ENCODE measurements at places on chromosomes 1 and 21.
A peak's percentile ranks its signal among the peaks of the same experiment; 100 is the strongest.

- DNase-seq = no peak
Observed at GRCh38 chr1:203361945-203362719, 11.2 kb upstream of the FMOD start.

DNA sequence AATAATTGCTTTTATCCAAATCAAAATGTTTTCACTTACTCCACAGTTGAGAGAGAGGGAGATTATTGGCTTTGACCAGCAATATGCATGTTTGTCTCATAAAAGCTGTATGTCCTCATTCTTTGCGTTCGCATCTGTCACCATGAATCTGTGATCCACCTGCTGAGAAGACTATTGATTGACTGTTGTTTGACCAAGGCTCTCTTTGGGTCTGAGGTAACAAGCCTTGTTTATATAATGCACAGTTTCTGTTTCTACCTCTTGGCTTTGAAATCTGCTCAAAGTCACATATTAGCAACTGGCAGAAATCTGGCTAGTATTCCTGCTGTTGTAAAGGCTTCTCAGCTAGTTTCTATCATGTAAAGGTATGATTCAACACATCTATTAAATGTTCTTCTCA, 157.0 kb downstream of the LYPLAL1 start:
- DNase-seq = no peak

- DNase-seq = no peak
Observed at GRCh38 chr1:181324797-181325616, 158.3 kb upstream of the CACNA1E start.

DNA sequence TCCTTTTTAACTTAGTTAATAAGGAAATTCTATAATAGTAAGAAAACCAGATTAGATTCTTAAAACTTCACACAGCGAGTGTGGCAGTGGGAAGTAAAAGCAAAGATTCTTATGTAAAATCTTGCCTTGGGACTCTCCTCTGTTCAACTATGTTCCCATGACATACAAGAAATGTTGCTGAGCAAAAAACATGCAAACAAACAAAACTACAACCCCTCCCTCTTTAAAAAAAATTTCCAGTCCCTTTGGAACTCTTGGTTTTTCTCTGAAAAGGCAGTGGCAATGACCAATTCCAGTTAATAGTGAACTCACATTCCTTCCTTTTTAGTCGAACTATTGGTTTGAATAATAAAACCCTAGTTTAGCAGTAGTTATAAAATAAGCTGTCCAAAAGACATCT, 453.1 kb upstream of the ZRANB2 start:
- DNase-seq = no peak

- peak; percentile 67 for DNase-seq
Observed at GRCh38 chr1:39671793-39672550, at the start of gene NT5C1A. TSS of gene NT5C1A (minus strand) at chr1:39672107. CDS start at chr1:39672038, 69 bp downstream.

- DNase-seq = no peak
Observed at GRCh38 chr1:161771973-161772372, 5.9 kb downstream of the ATF6 start.

GRCh38 chr1:86104606-86105532, 51.7 kb downstream of the COL24A1 start:
- DNase-seq = no peak

DNA sequence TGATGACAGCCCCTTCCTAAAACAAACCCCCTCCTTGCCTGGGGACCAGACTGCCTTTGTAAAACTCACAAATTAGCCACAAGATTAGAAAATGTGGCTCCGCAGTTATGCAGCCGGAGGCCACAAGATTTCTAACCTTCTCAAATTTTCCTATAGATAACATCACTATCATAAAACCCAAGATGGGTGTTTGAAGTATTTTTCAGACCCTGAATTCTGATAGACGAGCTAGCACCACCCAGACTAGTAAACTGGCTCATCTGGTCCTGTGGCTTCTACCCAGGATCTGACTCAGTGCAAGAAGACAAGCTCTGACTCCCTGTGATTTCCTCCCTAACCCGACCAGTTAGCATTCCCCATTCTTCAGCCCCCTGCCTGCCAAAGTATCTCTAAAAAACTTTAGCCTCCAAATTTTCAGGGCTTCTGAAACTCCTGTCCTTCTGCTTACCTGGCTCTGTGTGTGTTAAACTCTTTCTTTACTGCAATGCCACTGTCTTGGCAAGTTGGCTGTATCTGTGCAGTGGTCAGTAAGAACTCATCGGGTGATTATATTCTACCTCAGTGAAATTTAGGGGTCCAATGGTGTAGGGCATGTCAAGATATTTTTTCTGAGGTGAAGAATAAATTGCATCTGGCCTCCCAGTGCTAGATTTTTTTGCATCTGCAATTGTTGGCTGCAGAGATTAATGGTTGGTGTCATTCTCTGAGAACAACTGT, 102.1 kb downstream of the S1PR1 start:
- no peak for DNase-seq

DNA sequence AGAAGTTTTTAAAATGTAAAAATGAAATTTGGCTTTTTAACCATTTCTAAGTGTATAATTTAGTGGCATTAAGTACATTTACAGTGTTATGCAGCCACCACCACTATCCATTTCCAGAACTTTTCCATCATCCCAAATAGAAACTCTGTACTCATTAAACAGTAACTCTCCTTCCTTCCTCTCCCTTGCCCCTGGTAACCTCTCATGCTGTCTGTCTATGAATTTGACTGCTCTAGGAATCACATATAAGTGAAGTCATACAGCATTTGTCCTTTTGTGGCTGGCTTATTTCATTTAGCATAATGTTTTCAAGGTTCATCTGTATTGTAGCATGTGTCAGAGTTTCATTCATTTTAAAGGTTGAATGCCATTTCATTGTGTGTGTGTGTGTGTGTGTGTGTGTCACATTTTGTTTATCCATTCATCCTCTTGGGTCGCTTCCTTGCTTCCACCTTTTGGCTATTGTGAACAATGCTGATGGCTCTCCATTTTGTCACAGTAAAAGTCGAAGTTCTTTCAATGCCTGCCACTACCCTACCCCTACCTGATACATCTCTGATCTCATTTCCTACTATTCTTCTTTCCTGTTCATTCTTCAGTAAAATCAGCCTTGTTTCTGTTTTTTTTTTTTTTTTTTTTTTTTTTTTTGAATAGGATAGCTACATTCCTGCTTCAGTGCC, 45.3 kb downstream of the F3 start:
- DNase-seq = no peak
